ENCODE measurements at places on chromosomes 12 and 14.

GRCh38 chr12:5154091-5154490 lies 110.4 kb downstream of the KCNA5 start:
- DNase-seq, result no peak

DNA sequence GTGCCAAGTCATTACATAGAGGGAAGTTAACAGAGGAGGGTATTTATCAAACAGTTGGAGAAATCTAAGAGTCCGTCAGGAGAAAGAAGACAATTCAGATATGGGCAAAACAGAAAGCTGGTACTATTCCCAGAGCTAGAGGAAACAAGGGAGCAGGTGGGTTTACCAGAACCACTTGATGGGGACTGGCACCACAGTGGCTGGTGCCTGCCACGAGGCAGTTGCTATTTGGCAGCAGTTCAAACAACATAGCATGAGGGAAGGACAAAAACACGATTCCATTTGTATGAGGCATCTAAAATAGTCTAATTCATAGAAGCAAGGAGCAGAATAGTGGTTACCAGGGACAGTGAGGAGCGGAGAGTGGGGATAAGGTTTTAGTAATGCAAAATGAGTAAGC lies 24.6 kb upstream of the KLRD1 start:
- DNase-seq, result no peak

GRCh38 chr14:100721568-100721967 lies 5.1 kb upstream of the DLK1 start:
- DNase-seq, result no peak

- no peak for DNase-seq
These were observed 272.5 kb upstream of the PRICKLE1 start for GRCh38 chr12:42862055-42862454.

GRCh38 chr14:95301527-95302187 lies 18.1 kb downstream of the CLMN start:
- DNase-seq, result no peak

GRCh38 chr14:25908277-25909044 lies 689.4 kb downstream of the NOVA1 start:
- DNase-seq, result no peak

DNA sequence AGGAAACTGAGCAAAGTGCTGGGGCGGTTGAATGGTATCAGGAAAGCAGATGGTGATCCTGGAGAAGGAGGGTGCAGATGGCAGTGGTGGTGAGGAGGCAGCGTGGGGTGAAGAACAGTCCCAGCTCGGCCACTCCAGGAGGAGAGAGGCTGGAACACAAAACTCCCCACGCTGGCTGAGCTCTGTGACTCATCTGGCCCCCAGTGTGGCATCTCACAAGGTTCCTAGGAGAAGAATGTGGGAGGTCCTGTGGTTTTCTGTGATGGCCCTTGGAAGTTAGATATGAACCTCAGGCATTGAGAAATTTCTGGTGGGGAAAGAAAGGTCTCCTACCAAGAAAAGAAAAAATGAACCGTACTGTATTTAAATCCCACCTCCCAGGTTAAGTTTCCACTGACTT lies 8.0 kb upstream of the NRXN3 start:
- DNase-seq, result no peak

DNA sequence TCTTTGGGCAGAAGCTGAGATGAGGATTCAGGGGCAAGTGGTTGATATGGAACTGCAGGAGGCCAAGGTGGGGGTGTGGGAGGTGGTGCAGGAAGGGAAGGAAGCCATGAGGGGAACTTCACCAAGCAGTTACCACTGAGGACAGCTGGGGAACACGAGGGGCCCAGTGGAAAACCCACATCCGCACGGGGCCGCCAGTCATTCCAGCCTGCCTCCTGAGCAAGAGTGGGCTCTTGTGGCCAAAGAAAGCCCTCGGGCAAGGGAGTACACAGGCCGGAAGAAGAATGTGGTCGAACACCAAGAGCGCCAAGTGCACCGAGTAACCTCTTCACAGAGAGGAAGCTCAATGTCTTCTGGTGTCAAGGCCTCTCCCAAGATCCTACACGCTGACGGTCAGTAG lies 252.2 kb upstream of the FOXN3 start:
- peak; percentile 23 for DNase-seq

- DNase-seq, result no peak
These were observed 36.2 kb upstream of the NKX2-8 start for GRCh38 chr14:36618641-36619040.

- no peak for DNase-seq
These were observed 2.7 kb downstream of the DEGS2 start for GRCh38 chr14:100156776-100157175.

- no peak for DNase-seq
These were observed 5.0 kb upstream of the RNU7-1 start for GRCh38 chr12:6938353-6939190.

- no peak for DNase-seq
These were observed 5.1 kb downstream of the PSMB11 start for GRCh38 chr14:23047034-23047634.

DNA sequence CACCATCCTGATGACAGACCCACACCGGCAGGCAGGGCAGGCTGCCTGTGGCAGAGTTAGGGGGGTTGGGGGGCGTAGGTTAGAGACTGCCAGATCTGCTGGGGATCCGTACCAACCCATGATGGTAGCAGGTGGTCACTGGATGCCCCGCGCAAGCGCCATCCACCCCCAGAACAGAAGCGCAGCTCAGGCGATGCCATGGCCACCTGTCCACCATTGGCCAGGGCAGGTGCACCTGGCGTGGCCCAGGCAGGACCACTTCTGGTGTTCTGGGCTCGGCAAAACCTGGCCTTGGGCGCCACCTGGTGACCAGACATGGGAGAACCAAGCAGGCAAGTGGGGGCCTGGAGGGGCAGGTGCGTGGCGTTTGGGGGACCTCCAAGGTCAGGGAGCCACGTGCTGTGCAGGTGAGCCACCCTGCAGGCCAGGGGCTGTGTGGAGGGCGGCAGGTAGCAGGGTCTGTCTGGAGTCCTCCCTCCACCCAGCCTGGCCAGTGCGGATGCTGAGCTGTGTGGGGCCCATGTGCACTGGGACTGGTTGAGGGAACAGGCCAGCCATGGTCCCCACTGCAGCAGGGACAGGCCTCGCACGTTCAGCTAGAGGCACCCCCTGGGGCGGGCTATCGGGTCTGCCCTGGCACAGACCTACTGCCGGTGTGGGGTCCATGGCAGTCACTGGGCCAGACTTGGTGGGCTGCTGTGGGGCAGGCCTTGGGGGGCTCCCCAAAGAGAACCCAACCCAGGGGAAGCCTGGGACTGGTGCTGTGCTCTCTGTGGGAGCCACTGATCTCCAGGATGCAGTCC lies 15.6 kb downstream of the BAG5 start:
- DNase-seq, result peak; percentile 73

DNA sequence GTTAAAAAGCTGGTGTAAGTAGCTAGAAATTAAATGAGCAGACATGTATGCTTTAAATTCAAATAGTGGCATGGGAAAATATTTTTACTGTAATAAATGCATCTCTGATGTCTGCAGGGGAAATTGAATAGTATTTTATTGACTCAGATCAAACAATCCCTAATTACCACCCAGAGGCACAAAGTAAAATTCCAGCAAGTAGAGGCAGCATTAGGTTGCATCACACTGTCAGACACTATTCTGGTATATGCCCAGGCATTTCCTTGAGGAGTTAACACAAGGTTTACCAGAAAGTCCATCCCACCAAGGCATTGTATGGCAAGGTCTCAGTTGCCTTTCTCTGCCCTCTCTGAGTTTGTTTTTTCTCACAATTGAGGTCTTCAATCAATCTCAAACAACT lies 201.6 kb upstream of the KITLG start:
- no peak for DNase-seq

GRCh38 chr12:124640056-124640455 lies 72.6 kb upstream of the NCOR2 start:
- no peak for DNase-seq

GRCh38 chr14:59036134-59036533 lies 152.3 kb upstream of the DAAM1 start:
- DNase-seq, result no peak

GRCh38 chr14:100674428-100674827 lies 52.3 kb upstream of the DLK1 start:
- no peak for DNase-seq

GRCh38 chr12:112602150-112602549 lies 183.4 kb downstream of the PTPN11 start:
- DNase-seq, result no peak

- no peak for DNase-seq
These were observed 105.6 kb downstream of the KSR2 start for GRCh38 chr12:117863002-117863709.

DNA sequence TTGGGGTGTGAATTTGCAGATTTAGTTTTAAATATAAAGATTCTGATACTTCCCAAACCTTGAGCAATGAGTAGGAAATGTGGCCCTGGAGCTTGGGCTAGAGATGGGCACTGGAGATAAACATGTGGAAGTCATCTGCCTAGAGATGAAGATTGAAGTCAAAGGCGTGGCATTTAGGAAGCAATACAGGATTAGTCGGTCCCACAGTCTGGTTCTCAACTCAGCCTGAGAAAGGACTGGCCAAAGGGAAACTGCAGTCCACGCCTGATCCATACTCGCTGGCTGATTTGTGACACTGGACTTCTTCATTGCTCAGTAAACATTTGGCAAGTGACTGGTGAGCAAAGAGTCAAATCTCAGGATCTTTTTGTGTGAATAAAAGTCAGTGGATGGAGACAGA lies 268.2 kb upstream of the ATP2B1 start:
- DNase-seq, result no peak

DNA sequence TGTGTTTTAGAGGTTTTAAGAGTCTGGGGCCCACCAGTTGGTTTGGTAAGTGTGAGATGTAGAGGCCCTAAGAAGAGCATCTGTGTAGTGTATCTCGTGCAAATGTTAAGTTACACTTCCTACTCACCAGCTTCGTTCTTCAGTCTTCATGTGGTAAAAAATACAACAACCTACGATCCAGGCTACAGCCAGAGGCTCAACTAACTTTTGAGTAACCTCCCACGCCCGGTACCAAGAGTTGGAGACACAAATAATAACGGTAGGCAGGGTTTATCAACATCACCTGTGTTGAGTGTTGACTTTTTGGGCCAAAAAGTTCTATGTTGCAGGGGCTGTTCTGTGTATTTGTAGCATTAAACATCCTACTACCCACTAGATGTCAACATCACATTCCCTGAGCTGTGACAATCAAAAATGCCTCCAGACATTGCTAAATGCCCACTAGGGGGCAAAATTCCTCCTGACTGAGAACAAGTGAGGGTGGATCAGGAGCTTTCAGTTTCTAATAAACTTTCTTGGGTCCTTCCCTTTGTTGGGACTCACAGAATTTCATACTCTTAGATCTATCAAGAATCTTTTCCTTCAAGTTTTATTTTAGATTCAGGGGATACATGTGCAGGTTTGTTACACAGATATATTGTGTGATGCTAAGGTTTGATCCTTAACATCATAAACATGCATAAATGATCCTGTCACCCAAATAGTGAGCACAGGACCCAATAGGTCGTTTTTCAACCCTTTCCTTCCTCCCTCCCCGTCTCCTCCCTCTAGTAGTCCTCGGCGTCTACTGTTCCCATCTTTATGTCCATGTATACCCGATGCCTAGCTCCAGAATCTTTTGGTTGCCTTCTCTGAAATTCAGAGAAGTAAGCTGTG lies 94.7 kb downstream of the SLC2A13 start:
- DNase-seq, result peak; percentile 12

DNA sequence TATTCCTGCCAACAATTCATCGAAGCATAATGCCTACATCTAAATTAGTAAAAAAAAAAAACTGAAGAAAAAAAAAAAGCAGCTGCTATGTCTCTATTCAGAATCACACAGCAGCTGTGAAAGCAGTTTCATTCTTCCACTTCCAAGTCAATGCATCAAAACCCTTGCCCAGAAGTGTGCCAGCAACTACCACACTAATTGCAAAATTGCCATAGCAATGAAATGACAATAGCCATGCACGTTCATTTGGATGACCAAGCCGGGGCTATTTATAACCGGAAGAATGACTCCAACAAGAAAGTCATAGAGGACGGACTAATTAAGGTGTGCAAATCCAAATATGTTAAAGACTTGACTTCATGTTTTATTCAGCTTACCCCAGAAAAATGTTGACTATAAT lies 42.5 kb downstream of the SLC2A13 start:
- no peak for DNase-seq

GRCh38 chr12:43841253-43841652 lies 5.4 kb downstream of the TMEM117 start:
- no peak for DNase-seq

DNA sequence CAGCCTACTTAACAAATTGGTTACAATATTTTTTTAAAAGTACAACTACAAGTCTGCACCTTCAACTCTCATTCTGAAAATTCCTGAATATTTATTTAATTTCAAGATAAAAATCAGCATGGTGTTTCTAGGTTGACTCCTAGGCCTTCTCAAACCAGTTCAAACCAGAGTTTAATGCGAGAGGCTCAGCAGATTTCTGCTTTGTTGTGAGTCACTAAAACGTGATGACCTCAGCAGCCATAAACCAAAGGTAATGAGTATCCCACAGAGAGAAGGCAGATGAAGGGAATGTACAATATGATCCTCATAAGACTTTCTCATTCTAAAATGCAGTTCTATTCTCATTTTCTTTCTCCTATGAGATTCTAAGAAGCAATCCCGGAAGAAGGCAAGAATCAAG lies 1.5 kb downstream of the PRDM4 start:
- DNase-seq, result no peak

GRCh38 chr12:6914947-6915788 lies 788 bp downstream of the ENO2 start:
- no peak for DNase-seq

- DNase-seq, result no peak
These were observed 86.3 kb downstream of the EML5 start for GRCh38 chr14:88706425-88706824.

DNA sequence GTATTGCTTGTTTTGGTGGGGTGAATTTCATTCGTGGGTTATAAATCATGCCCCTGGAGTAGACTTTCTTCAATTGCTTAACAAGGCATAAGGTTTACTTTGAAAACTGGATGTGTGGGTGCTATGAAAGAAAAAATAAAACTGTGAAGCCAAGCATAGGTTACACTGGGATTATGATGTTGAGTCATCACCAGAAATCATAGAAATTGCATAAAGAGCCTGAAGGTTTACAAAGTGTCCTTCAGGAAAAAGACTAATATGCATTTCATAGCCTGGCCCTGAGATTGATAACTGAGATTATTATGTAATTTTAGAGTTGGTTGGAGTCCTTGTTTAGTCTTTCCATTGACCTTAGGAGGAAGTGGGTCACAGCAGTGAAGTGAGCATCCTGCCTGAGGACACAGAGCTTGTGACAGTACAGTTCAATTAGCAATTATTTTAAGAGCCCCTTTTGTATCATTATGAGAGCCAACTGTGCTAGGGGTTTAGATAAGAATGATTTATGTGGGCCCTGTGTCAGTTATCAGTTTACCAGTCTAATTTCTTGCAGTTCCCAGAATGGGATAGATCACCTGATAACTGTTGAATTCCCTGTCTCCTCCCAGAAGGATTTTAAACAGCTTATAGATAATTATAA lies 13.6 kb downstream of the LRRK2 start:
- no peak for DNase-seq

- DNase-seq, result no peak
These were observed 587.1 kb upstream of the ATXN7L3B start for GRCh38 chr12:73950507-73950906.

GRCh38 chr12:267581-268482 lies 5.2 kb upstream of the SLC6A13 start:
- no peak for DNase-seq

GRCh38 chr14:24296341-24297157 lies 3.0 kb downstream of the DHRS1 start:
- peak; percentile 63 for DNase-seq
